Fibroblast of skin of back (primary cell): ENCODE measurements at places on chromosomes 7 and 10.

DNA sequence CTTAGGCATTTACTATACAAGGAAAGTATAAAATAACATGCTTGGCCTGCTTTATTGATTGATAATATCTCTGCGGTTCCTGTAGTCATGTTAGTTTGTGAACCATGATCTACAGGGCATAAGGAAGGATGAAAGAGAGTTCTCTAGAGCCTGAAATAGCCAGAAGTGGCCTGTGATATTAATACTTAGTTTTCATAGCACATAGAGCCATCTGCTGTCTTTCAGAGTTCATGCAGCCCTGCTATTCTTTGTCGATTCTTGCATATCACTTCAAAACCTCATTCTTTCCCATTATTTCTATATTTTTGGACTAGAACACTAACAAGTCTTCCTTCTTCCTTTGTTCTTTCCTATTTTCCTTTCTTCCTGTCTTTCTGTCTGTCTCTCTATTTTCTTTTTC, 26.4 kb upstream of the PRKG1 start:
- no peak for DNase-seq

DNA sequence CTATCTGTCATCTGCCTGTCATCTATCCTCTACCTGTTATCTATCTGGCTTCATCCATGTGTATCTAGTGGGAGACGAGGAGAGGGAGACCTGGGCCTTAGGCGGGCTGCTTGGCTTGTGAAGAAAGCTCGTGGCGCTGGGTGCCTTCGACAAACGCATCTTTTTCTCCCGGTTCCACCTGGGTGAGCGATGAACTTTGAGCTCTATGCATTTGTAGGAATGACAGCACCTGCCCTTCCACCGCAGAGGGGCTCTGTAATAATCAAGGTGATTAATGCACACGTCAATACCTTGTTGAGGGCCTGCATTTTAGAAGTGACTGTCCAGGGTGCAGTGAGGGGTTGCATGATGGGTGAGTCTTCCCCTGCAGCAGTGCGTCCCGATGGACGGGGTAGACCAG, 2.6 kb upstream of the VIPR2 start:
- no peak for DNase-seq

- DNase-seq: no peak
Measured at GRCh38 chr10:132169766-132170560, 16.8 kb upstream of the DPYSL4 start.

DNA sequence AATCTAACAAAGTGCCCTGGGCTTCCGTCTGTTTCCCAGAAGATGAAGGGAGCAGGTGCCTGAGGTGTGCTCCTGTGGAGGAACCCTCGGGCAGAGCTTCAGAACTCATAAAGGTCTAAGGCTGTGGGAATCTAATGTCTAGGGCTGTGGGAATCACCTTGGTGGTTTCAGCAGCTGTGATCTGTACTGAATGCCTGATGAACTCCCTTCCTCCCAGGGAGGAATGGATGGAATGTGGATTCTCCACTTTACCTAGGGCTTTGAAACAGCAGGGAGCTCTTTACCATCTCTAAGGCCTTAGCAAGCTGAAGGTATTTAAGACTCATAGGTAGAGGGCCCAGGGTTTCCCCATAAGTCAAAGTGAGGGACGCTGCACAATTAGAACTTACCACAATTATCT, 36.0 kb upstream of the SEMA3E start:
- DNase-seq: no peak

- DNase-seq: peak; percentile 44
Measured at GRCh38 chr10:95295031-95295755, 4.4 kb upstream of the PDLIM1 start.
